ENCODE measurements at places on chromosomes 7 and 10. TPM values are rescaled to one million over a fixed set of nuclear protein-coding genes. Genes with fewer than 3 reads are reported as not detected.

DNA sequence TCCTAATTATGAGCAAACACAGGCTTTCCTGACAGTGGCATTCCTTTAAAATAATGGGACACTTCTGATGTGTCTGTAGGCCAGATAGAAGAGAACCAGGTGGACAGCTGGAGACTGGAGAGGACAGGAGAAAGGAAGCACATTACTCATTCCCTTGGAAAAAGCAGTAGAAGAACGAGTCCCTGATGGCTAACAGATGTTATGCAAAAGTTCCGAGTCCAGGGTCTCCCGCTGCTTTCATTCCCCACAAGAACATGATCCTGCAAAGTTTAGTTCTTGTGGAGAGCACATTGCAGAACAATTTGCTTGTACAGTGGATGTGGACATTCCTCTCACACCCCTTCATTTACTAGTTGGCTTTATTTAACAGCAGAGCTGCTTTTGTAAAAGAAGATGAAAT, 137.6 kb downstream of the GPAM start:
- no peak overlapping the region for H3K4me3 ChIP-seq
- no peak overlapping the region for H3K27ac ChIP-seq
- DNase-seq = no peak
- no peaks in the 10 kb centered on the region for H3K4me1 ChIP-seq

- H3K27me3 ChIP-seq = no peaks in the 10 kb centered on the region
- no peak overlapping the region for H3K27ac ChIP-seq
Observed at GRCh38 chr7:112981966-112982365, 104.7 kb downstream of the GPR85 start.

- no peaks in the 10 kb centered on the region for H3K4me1 ChIP-seq
- DNase-seq = no peak
- peaks cover 20% of the 10 kb centered on the region for H3K27me3 ChIP-seq
Observed at GRCh38 chr10:8136736-8137135, 82.2 kb downstream of the GATA3 start.

CFTR gene
- not detected for polyA plus RNA-seq

CALD1 gene
- polyA plus RNA-seq = 40.5 TPM

Data from HepG2 (cell line).